Subcutaneous preadipocyte (primary cell): ENCODE measurements at places on chromosomes 11 and 22. TPM values are rescaled to one million over a fixed set of nuclear protein-coding genes. Genes with fewer than 3 reads are reported as not detected.

The SLC5A12 gene
- total RNA-seq: under 0.01 TPM in 1 of 2 replicates, not detected in the other

The TMX2 gene
- total RNA-seq: 67.2 and 80.3 TPM in 2 replicates

The IGF2 gene
- total RNA-seq: 0.37 and 0.59 TPM in 2 replicates

The CCDC89 gene
- 4.3 and 4.8 TPM in 2 replicates for total RNA-seq

The TCP11L1 gene
- total RNA-seq: 19.1 and 27.2 TPM in 2 replicates
